ENCODE measurements at places on chromosomes 4 and X.

- no peak for DNase-seq
These were observed 390.1 kb downstream of the ANKRD50 start for GRCh38 chr4:124322234-124323065.

- DNase-seq = no peak
These were observed 247.9 kb downstream of the ADAM29 start for GRCh38 chr4:175166020-175166419.

- no peak for DNase-seq
These were observed 1.0 kb downstream of the SLC10A6 start for GRCh38 chr4:86848136-86848535.

DNA sequence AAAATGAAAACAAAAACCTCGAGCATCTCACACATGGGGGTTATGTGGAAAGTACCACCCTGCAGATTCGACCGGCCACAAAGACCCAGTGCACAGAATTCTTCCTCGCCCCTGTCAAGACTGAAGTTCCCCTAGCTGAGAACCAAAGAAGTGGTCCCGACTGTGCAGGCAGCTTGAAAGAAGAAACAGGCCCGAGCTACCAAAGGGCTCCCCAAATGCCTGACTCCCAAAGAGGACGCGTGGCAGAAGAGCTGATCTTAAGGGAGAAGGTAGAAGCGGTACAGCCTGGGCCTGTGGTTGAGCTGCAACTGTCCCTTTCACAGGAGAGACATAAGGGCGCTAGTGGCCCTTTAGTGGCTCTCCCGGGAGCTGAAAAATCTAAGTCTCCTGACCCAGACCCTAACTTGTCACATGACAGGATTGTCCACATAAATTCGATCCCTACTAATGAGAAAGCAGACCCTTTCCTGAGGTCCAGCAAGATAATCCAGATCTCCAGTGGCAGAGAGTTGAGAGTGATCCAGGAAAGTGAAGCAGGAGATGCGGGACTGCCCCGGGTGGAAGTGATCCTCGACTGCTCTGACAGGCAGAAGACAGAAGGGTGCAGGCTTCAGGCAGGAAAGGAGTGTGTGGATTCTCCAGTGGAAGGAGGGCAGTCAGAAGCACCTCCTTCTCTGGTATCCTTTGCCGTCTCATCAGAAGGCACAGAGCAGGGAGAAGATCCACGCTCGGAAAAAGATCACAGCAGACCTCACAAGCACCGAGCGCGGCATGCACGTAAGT lies 108.8 kb upstream of the MYOZ2 start:
- no peak for DNase-seq

DNA sequence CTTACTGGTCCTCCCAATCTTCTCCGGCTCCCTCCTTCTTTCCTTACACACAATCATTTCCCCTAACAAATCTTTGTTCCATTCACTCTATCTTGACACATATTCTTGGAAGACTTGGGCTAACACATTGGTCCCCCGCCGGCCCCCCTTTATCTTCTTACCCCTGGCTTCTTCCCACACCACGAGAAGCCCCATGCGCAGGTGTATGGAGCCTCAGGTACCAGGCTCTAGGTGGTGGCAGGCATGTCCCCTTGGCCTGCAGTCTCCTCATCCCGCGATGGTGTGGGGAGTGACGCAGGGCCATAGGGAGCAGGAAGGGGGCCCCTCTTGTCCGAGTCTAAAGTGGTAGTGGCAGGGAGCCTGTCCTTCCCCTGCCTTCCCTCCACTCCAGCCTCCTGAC lies 49.9 kb downstream of the DIPK2B start:
- no peak for DNase-seq

DNA sequence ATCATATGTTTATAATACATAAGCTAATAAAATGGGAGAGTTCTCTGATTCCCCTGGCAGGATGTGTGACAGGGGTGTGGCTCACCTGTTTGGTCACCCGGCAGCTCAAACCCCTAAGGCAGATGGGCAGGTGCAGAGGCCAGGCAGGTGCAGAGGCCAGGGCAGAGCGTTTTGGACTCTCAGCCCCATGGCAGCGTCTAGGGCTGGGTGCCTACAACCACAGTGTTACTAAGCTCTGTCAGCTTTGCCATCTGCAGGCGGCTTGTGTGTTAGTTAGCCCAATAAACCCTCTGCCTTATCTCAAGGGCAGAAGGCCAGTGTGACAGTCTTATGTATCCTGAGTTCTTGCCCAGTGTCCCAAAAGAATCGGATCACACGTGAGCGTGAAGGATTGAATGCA lies 54.0 kb upstream of the UGT2B15 start:
- no peak for DNase-seq

- DNase-seq = no peak
These were observed 62.1 kb upstream of the AFAP1 start for GRCh38 chr4:8001564-8002355.

DNA sequence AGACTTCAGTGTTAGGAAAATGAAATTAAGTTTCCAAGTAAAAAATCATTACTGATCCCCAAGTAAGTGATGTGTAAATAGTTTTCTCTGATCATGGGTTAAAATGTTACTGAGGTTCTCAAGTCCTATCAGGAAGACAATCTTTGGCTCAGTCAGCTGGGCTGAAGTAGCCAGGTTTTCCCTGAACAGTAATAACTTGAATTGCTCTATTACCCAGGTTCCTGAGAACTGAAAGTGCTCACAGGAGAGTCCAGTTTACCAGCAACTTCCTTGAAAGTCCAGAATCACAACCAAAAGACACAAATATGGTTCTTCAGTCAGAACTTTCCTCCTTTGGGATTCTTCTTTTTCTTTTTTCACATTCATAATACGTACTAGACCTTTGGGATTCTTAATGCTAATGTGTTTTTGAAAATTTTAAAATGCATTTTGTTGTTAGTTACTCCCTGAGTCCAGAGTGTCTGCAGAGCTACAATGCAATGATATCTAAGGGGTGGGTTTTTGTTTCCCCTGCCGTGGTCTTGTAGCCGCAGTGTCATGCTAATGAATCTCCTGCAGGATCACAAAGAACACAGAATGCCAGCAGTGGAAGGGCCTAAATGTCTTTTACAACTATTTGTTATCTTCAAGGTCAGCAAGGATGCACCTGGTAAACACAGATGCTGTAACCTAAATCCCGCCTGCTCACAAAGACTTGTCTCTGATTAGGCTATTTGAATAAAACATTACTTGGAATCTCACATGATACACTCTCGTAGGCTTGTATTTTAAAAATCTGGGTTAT lies 439.8 kb upstream of the NR3C2 start:
- DNase-seq = no peak

- no peak for DNase-seq
These were observed 5.5 kb upstream of the NKX1-1 start for GRCh38 chr4:1411436-1412375.

GRCh38 chrX:134388161-134389109 lies 71.5 kb upstream of the HPRT1 start:
- DNase-seq = no peak

DNA sequence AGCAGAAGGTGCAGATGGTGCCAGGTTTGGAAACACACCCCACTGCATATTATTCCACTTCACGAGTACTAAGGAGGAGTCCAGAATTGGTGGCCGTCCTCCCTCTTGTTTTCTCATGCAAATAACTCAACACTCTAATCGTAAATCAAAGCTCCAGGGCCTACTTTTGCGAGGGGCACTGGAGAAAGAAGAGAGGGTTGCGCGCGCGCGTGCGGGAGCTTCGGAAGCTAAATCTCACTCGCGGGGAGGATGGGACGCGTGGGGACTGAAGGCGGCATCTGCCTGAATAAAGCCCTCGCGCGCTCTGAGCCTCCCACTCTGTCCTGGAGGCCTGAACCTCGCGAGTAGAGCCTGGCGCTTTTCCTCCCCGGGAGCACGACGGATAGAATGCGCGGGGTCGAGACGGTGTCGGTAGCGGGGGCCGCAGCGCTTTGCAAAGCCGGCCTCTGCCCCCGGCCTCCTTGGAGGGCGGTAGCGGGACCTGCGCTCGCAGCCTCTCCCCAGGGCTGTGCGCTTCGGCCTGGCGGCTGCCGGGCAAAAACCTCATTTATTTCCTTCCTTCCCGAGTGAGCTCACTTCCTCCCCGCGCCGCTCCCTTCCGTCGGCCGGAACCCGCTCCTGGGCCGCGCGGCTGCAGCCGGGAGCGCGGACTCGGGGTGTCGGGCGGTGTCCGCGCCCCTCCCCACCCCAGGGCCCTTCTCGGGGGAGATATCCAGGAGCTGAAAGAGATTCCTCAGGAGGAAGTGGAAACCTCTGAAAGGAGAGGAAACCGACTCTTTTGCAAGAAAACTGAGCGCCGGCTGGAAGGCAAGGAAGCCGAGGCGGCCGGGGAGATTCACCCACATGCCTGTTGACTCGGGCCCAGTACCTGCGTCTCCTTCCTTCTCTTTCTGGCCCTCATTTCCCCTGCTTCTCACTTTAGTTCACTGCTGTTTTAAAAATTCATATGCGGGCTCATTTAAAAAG lies 20.7 kb downstream of the HAND2 start:
- no peak for DNase-seq

- DNase-seq = no peak
These were observed 51.0 kb downstream of the ADGRL3 start for GRCh38 chr4:61251129-61251528.

- no peak for DNase-seq
These were observed 62.1 kb upstream of the ANTXR2 start for GRCh38 chr4:80134936-80135701.

GRCh38 chr4:7632971-7633370 lies 198.2 kb upstream of the PSAPL1 start:
- DNase-seq = no peak

- no peak for DNase-seq
These were observed 1023.9 kb upstream of the GRID2 start for GRCh38 chr4:91279899-91280298.

GRCh38 chrX:39117101-39117500 lies 315.8 kb downstream of the MID1IP1 start:
- DNase-seq = no peak

GRCh38 chr4:79247695-79248394 lies 78.0 kb downstream of the NAA11 start:
- DNase-seq = no peak

GRCh38 chrX:10142041-10142599 lies 14.7 kb upstream of the CLCN4 start:
- no peak for DNase-seq

DNA sequence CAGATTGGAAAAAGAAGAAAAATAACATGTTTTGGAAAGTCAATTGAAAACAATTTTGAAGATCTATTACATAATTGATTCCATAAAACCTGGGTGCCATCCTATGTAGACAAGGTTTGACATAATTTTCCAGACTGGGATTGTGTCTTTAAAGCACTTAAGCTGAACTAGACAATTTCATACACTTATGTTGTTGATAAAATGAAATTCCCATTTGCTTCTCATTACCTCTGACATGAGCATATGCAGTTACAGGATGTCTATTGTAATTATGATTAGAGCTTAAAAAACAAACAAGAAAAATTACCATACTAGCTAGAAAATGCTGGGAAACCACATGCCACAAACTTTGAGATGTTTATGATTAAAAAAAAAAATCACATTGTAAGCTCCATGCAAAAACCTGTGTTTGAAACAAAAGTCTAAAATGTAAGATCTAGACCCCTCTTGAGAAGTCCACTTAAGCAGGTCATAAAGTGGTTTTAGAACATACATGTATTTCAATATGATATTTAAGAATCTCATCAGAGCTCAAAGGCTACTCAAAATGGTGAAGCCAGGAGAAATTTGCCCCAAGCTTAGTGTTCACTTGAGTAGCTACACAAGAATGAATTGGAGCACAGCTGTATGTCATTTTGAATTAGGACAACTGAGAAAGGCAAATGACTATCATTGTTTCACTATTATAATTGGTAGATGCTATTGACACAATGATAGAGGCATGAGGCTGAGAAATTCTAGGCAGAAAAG lies 181.1 kb upstream of the PABPC4L start:
- no peak for DNase-seq

All from AG09319 (cell line).